ENCODE measurements at places on chromosomes 1 and 21.

GRCh38 chr1:83799594-83799993 lies 199.3 kb downstream of the TTLL7 start:
- DNase-seq = no peak

DNA sequence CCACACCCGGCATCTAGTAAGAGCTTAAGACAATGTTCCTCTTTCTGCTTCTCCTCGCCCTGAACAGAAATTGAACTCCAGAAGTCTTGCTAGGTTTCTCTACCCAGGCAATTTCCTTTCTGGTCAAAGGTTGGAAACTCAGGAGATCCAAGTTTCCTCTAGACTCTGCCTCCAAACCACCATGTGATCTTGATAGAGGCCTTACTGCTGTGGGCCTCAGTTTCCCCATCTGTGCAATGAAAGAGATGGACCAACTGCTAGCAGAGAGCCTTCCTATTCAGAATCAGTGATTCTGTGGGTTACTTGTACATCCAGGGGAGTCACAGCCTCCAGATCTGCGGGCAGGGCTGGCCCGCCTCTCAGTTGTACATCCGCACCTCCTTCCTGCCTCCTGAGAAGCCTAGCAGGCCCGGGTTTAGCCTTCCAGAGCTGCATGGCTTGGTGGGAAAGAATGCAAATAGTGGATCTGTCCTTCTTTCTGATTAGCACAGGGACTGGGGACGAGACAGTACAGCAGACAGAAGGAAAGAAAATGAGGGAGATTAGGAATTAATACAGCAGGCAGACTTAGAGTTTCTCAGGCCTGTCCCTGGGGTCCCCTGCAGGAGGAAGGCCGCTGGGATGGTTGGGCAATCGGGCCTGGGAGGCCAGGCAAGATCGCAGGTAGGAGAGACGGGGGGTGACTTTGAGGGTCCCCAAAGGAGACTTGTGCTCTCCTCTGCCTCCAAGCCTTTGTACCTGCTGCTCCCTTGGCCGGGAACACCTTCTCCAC lies 83.9 kb downstream of the PAX7 start:
- DNase-seq = no peak

DNA sequence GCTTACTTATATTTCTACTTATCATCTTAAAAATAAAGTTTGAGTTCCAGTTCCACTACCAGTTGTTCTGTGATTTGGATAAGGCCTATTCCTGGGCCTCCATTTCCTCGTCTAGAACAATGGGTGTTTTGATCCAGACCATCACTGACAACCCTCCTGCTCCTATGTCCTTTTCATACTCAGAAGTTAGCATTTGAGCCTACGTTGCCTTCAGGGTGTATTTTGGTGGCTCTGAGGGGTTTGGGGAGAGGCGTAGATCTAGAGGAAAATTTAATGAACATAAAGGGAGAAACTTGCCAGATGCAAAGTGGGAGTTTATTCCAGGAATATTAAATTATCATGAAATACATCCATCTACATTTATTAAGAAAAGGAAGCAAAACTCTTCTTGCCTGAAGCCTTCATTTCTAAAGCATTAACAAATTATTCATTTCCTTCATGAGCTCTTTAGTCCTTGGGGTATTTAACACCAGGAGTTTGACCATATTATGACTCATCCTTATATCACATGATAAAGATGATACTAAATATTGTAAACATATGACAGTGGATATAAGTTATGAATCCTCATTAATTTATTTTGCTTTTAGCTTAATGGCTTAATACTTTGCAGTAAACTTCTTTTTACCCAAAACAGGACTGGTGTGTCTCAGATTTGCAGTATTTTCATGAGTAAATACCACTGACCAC lies 47.2 kb upstream of the SYT14 start:
- no peak for DNase-seq

DNA sequence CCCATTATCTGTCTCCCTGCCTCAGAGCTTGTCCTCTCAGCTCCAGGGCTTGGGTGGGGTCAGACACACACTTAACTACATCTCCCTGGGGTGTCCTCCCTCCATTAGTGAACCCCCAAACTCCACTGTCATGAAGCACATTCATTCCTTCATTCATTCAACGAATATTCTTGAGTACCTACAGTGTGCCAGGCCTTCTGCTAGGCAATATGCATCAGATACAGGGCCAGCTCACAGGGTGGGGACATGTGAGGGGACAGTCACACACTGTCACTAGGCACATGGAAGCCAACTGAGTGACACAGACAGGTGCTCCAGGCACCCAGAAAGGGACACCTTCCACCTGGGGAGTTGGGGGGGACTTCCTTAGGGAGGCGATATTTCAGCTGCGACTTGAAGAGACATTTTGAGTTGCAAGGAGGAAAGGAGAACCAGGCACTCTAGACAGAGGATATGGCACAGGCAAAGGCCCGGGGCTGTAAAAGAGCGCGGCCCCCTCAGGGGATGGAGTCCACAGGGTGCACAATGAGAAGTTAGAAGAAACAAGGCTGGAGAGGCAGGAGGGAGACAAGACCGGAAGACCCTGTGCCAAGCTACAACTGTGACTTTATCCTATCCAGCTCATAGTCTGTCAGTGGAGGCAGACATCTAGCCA lies 8.7 kb upstream of the S100A8 start:
- no peak for DNase-seq

DNA sequence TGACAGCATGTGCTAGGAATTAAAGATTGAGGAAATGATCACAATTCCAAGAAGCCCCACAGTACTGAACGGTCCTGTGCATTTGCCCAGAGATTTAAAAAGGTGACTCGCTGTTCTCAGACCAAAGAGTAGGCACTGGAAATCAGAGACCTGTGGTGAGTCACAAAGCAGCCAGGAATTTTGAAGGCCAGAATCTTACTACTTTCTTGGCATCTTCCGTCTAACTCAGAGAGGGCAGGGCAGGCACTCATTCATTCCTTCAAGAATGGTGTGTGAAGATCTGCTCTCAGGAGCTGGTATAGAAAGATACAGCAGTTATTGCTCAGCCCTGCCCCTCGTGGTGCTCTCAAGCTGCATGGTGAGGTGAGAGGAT lies 57.9 kb downstream of the BRINP2 start:
- DNase-seq = no peak

DNA sequence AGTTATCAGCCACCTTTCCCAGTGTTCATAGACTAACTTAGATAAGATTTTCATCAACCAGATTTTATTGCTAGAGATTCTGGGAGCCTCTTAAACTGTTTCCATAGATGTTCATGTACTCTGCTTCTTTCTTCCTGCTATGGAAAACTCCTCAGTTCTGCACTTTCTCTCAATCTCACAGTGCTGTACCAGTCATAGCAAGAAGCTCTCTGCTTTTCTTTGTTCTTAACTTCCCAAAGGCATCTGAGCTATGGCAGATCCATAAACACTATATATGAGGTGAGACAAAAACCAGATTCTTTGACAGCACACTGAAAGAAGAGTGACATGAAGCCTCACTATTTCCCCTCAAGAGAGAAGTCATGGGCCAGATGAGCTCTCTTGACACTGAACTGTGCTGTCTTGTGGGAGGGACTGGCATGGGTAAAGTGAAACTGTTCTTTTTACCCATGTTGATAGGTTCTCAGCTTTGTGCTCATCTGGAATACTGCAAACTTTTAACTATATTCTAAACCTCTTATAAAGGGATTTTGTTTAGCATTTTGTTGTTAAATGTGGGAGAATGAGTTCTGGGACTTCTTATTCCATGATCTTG lies 64.2 kb upstream of the LYPLAL1 start:
- DNase-seq = no peak

GRCh38 chr1:3162322-3162882 lies 93.4 kb downstream of the PRDM16 start:
- DNase-seq = no peak

DNA sequence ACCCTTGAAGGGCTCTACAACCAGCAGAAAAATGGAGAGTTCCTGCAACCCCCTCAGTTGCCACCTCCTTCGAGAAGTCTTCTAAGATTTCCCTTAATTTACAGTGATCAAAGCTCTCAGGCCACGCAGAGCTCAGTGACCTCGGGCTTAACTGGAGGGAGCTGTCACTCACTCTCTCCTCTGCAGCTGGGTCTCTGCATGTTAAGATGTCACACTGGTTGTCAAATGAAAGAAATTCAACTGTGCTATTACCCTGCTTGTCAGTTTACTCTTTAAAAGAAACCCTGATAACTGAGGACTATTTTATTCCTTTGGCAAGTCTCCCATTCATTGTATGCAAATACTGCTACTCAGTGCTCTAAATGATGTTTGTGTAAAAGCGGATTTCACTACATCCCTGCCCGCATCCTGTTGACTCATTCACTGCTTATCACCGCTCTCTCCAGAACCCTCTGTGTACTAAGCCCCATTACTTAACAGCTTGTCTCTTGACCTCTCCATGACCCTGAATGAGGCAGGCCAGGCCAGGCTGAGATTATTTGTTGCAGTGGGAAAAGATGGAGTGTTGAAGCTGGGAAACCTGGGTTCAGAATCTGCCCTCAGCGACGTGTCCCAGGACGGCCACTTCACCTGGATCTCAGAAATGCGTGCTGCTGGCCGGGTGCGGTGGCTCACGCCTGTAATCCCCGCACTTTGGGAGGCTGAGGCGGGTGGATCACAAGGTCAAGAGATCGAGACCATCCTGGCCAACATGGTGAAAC lies 13.7 kb downstream of the DHRS3 start:
- no peak for DNase-seq

GRCh38 chr21:36297938-36298572 lies 21.9 kb upstream of the MORC3 start:
- peak; percentile 60 for DNase-seq

DNA sequence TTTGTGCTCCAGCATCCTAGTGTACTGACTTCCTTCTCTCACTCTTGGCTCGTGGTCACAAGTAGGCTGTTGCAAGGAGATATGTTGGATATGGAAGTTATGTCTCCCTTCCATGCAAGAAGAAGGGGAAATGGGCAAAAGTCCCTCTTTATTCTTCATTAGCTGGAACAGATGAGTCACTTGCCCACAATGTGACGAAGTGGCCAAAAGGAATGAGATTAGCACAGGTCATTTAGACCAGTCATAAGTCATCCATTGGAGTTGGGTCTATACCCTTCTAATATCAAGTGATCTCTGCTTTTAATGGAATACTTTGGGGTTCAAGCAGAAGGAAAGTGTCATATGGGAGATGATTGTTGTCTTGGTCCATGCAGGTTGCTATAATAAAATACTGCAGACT lies 91.2 kb upstream of the NGF start:
- DNase-seq = no peak

DNA sequence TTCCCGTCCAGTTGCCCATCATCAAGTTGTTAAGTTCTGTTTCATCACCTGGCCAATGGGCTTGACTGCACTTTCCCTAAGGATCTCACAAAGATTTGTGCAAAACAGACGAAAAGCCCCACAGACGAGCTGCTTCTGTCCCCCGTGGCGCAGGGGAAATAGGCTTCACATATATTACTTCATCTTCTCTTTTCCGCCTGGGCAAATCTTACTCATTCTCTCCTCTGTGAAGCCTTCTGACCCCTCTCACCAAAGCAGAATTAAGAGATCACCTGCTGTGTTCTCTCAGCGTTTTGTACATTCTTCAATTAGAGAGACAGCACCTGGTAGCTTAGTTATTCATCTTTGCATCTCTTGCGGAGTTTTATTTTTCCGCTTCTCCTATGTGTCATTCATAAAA lies 129.8 kb downstream of the IGSF21 start:
- DNase-seq = no peak

GRCh38 chr1:212225871-212226302 lies 59.3 kb upstream of the PPP2R5A start:
- DNase-seq = no peak

DNA sequence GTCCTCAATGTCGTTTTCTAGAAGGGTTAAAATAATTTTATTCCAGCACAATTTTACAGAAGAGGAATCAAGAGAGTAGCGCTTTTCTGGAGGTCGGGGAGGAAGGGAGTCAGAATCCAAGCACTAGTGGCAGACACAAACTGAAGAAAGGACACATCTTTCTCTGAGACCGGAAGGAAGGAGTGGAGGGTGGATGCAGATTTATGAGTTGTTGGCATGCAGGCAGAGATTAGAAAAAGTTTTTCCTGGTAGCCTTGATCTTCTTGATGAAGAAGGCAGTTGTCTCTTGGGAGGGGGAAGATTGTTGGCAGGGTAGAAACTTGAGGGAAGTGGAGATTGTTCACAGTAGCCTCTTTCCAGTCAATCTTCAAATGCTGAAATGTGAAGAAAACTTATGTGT lies 149.8 kb downstream of the PAPPA2 start:
- DNase-seq = no peak

DNA sequence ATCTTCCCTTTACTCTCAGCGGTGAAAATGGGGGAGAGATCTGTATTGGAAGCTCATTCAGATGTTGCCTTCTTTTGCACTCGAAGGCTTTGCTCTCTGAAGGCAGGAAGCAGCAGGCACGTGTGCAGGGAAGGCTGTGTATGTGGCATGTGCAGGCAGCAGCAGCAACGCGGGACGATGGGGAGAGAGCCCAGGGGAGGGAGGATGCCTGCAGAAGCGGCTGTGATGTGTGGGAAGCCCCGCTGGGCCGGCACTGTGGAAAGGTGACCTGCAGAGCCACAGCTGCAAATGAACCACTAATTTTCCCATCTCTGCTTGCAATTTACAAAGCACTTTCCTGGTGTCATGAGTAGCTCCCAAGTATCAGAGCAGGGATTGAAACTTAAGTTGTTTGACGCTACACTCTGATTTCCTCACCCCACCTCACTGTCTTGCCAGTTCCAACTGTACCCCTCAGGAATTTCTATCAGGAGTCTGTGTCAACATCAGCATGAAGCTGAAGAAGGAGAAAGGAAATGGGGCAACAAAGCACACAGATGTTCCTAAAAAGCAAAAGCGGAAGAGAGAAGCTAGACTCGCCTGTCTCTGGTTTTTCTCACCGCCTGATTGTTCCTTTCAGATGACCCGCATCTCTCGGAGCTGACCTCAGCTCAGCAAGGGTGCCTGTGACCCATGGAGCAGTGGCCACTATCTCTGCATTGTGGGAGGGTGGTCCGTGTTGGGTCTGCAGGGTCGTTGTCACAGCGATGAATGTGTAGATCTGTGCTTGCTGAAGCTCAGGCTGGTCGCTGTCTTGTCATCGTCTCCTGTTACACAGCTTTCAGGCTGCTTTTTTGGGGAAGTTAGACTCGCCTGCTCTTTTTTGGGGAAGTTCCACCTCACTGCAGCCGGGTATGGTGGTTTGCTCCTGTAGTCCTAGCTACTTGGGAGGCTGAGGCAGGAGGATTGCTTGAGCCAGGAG lies 156.1 kb downstream of the KIF26B start:
- DNase-seq = peak; percentile 65

- DNase-seq = no peak
Observed at GRCh38 chr21:35408401-35408800, 359.3 kb upstream of the RUNX1 start.

- no peak for DNase-seq
Observed at GRCh38 chr1:25620211-25620610, 3.6 kb downstream of the MAN1C1 start.

DNA sequence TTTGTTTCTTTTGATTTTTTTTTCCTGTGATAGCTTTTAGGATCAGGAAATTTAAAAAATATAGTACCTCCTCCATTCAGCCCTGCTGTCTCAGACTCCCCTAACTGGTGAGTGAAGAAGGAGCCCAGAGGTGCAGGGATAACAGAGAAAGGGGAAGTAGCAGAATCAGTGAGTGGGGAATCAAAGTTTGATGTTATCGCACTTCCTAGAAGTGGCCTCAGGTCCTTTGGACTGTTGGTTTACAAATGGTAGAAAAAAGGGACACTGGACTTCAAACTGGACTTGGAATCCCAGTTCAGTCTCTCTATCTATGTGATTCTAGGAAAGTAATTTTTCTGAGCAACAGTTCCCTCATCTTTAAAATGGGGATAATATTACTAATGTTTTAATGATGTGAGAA lies 99.5 kb downstream of the FGGY start:
- no peak for DNase-seq
